NCI-H1694 treated with DMSO at 0.1 percent for 48 hours (cell line): ENCODE measurements at places on chromosomes 3 and 15.

GRCh38 chr3:184604039-184604601, 42.5 kb downstream of the EPHB3 start:
- no peak for DNase-seq

DNA sequence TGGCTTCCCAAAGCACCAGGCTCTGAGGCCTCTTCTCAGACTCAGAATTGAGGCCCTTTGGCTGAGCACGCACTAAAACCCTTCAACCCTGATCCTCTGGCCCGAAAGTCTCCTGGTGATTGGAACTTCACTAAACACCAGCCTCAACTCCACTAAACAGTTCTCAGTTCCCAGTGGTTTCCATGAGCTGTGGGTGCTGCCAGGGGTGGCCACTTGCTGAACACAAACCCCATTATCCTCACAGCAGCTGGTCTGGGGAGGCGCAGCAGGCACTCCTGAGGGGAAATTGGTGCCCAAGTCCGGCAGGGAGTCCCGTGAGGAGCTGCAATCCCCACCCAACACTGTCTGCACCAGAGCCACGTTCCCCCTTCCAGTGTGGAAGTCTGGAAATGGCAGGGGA, 3.8 kb upstream of the CLK3 start:
- no peak for DNase-seq

- DNase-seq: peak; percentile 5
These were observed 4.1 kb upstream of the TBC1D23 start for GRCh38 chr3:100256731-100257151.

- DNase-seq: no peak
These were observed 8.2 kb downstream of the TYRO3 start for GRCh38 chr15:41567261-41567660.

DNA sequence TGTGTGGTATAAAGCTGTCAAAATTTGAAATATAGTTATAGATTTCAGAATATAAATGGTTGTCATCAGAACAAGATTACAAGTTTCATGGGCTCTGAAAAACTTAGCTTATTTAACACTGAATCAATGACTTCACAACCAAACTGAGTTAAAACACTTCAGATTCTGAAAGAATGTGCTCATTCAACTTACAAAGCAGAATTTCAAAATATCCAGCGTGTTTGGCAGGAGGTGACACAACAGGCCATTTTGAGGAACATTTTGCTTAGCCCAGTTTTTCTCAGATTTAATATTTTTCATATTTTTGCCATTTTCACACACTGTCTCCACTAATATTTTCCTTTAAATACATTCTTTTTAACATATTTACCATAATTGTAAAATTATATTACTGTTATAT, 781.1 kb downstream of the TUSC7 start:
- no peak for DNase-seq

DNA sequence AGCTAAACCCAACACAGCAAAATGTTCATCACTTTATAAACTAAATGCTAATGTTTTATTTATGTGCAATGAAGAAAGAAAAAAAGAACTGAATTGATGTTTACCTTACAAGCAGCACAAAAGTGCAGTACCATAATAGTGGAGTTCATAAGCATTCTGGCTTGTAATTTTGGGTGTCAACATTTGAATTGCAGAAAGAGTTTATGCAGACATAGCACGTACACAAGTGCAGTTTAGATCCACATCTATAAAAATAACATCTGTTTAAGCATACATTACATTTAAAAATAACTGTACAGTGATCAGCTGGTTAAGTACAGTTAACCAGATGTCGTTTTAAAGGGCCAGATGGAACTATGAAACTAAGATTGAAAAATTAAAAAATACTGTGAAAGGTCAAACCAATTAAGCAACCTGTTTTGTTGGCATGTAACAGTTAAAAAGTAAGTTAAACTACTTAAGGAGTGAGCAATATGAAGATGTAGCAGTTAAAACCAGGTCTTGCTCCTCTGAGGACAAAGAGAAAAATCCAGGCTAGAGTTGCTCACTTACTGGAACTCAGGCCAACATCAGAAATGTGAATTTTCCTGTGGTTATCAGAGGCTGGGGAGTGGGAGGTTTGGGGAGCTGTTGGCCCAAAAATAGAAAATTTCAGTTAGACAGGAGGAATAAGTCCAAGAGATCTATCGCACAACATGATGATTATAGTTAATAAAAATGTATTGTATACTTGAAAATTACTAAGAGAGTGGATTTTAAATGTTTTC, 204.9 kb upstream of the MDFIC2 start:
- DNase-seq: peak; percentile 47

DNA sequence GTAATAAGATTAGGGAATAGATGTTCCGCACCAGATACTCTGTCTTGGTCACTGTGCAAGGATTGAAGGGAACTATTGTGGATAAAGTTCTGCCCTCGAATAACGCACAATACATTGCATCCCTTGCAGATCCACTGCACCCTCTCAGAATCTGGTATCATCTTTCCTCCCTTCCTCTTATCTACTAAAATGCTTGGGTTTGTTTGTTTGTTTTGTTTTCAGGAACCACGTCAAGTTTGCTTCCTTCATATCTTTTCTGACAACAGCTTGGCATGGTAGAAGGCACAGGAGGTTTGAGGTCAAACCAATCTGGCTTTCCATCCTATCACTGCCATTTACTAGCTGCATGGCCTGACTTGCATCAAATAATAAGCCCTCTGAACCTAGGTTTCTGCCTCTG, 2.0 kb upstream of the FSTL1 start:
- no peak for DNase-seq

DNA sequence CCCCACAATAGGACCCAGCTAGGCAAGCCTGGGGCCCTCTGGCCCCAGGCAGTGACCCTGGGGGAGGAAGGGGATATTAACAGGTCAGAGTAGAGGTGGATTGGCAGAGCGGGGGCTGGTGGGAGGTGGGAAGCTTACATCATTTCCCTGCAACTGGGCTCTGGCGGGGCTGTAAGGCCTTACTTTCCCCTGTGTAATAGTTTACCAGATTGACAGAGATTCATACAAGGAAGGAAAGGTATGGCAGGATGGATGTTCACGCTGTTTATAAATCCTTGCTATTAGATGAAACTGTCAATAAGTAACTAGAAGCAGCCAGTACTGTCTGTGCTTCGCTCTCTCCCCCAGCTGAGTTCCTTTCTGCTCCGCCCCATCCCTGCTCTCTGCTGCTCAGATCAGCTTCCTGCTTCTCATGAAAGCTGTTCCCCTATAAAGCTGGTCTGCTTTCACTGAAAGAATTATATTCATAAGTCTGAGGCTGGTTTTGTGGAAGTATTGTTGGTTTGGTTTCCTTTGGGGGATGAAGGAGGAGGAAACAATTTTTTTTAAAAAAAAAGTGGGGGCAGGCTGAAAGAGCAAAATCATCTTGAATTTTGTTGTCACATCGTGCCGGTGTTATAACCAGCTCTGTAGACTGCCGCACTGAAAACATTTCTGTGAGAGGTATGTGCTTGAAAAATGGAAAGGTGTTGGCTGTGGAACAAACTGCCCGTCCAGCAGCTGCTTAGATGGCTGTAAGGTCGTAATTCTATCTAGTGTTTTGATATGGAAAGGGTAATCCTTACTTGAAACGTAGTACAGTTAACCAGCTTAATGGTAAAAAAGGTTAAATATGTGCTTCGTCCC, 76.4 kb downstream of the BBX start:
- DNase-seq: no peak

DNA sequence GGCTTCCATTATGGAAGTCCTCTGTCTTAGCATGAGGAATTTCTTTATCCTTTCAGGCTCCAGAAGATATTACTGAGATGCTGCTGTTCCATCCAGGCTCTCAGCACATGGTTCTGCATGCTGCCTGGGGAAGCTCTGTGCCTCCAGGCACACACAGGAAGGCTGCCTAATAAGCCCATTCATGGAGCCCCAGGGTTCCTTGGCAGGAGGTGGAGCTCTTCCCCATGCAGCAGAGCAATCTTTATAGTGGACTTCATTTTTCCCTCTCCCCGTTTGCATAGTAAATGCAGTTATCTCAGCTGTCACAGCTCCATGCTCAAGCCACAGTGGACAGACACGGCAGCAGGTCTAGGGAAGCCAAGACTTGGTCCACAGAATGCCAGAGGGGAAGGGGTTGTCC, 57.6 kb downstream of the BOC start:
- DNase-seq: peak; percentile 30

DNA sequence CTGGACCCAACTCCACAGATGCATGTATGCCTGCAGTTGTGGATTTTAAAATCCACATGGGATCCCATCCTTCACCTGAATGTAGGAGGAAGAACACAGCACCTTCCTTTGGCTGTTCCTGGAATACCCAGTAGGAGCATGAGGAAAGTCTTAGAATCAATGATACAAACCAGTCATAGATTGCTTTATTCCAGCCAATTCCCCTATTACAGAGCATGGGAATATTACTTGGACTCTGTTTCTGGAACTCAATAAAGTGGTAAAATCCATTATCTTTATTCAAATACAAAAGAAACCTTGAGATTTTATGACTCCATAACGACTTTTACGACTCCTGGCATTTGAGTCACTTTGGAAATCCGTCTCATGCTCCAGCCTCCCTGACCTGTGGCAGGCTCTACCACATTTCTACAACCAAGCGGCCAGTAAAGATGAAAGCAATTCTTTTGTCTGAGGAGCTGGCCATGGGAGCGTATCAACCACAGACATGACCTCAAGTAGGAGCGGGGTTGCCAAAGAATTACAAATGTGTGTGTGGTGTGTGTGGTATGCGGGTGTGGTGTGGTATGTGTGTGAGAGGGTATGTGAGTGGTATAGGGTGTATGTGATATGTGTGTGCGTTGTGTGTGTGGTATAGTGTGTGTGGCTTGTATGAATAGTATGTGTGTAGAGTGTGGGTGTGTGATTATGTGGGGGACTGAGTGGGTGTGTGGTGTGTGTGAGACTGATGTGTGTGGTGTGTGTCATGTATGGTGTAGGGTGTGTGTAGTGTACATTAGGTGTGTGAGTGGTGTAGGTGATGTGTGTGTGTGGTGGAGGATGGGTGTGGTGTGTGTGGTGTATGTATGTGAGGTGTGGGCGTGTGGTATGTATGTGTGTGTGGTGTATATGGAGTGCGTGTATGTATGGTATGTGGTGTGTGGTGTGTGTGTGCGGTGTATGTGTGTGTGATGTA, 40.0 kb downstream of the ARRDC4 start:
- DNase-seq: no peak

DNA sequence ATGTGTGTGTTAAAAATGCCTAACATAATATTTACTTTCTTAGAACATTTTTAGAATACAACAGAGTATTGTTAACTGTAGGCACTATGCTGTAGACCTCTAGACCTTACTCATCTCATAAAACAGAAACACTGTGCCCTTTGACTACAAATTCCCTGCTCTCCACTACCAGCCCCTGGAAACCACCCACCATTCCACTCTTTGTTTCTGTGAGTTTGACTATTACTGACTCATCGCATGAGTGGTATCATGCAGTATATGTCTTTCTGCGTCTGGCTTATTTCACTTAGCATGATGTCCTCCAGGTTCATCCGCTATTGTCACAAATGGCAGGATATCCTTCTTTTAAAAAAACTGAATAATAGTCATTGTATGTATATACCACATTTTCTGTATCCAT, 216.7 kb upstream of the CFAP20DC start:
- no peak for DNase-seq

- no peak for DNase-seq
These were observed 155.1 kb downstream of the MECOM start for GRCh38 chr3:169508426-169508825.

DNA sequence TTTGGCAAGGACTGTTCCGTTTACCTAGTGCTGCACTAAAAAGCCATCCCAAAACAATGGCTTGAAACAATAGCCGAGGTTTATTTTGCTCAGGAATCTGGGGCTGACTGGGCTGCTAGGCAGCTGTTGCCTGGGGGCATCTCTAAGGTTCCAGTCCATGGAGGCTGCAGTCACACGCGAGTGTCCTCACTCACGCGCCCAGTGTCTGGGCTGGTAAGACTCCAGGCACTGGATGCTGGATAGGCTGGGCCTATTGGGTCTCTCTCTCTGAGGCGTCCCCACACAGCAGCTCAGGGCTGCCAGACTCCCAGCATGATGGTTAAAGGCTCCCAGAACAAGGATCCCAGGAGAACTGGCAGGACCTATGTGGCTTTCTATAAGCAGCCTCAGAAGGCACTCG, 34.2 kb downstream of the ALS2CL start:
- no peak for DNase-seq

DNA sequence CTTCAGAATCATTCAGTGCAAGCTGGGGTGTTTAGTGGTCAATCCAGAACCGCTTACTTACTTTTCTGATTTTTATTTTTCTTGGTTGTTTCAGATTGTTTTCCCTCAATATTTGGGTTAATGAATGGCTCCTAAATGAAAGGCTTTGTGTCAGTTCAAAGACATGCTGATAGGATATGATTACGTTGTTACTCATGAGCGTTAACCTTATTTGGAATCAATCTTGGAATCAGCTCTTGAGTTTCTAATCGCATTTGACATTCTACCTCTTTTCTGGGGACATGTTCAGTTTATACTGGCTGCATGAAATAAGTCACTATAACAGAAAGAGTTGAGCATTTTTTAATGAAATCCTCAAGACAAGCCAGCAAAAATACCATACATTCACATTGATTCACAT, 50.2 kb downstream of the ATP11B start:
- no peak for DNase-seq

DNA sequence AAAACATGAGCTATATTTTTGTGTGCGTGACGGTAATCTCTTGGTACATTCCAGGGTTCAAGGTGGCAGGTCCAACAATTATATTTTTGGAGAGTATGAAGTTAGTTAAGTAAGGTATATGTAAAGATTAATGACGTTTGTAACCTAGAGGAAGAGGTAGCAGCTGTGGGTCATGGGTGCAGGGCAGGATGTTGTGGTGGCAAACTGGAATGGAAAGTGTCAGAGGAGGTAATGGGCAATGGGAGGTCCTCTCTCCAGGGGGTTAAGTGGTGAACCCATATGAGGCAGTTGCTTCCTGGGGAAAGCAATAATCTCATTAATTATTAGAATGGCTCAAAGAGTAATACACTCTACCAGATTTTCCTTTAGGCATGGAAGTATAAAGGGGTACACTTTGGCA, 1.0 kb upstream of the CD200R1L start:
- DNase-seq: no peak

GRCh38 chr3:113249111-113249510, 37.8 kb downstream of the BOC start:
- peak; percentile 39 for DNase-seq

GRCh38 chr3:24201301-24201700, 256.2 kb downstream of the NR1D2 start:
- no peak for DNase-seq

GRCh38 chr3:190560013-190560895, 46.4 kb downstream of the IL1RAP start:
- no peak for DNase-seq

- no peak for DNase-seq
These were observed 26.5 kb downstream of the MEF2A start for GRCh38 chr15:99592145-99592791.

- no peak for DNase-seq
These were observed 45.2 kb downstream of the ATP2B2 start for GRCh38 chr3:10459954-10460754.

DNA sequence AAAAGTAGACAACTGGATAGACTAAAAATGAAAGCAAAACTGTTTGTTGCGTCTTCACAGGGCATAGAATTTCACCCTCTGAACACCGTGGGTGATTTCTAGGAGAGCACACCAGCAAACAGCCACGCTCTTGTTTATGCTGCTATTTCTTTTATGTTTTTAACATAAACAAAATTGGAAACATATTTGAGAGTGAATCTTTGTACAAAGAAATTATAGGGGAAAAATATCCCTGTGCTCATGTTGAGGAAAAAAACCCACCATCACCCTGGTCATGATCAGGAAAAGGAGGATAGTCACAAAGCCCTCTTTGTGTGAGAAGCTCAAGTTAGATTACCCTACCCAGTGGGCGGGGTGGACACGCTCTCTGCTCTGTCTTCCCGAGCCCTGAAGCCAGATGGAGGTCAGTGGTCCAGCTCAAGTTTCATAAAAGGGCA, 313.3 kb downstream of the SATB1 start:
- no peak for DNase-seq

GRCh38 chr3:89227218-89227617, 119.8 kb downstream of the EPHA3 start:
- DNase-seq: no peak
